Renal pelvis (tissue), 12 donors: ENCODE measurements at places on chromosomes 5 and 9.

GRCh38 chr5:5132234-5132633 lies 7.9 kb upstream of the ADAMTS16 start:
- DNase-seq = no peak

DNA sequence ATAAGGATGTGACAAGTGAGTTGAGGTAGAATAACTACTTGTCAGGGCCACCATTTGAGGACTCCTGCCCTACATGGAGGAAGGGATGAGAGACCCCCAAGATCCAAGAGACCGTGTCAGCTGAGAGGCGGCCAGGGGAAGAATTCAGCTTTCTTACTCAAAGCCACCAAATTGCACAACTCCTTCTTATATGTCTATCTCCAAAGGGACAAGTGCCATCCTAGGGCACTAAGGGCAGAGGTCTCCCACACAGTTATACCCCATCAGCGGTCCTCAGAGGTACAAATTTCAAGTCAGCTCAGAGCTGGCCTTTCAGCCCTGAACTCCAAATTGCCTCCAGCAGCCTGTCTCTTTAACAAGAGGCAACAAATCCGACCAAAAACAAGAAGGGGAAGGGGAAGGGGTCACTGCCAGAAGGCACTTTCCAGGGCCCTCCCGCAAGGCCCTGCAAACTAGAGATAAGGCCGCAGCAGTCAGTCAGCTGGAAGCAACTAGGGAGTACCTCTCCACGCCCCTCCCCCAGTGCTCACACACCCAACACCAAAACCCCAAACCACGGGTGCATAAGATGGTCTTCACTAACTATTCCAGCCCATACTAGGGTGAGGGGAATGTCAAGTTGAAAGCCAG lies 6.1 kb upstream of the STOML2 start:
- DNase-seq = no peak

GRCh38 chr5:171131497-171131896 lies 177.6 kb upstream of the TLX3 start:
- no peak for DNase-seq

DNA sequence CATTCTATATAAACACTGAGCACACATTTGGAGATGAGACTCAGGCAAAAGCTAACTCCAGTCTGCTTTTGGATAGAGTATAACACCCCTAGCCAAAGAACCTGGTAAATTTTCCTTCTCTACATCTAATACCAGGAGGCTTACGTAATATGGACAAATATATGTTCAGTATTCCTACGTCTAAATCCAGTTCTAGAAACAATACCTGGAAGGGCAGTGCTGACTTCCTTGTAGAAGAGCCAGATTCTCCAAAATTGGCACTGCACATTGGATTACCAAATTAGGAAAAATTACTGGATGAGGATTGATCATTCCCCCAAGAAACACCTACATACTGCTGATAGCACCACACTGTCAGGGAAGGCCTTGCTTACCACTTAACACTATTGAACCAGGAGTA lies 247.4 kb downstream of the SAXO1 start:
- DNase-seq = no peak

- no peak for DNase-seq
Measured at GRCh38 chr9:127168756-127169574, 46.5 kb upstream of the ANGPTL2 start.
